Activated CD4-positive, alpha-beta T cell treated with anti-CD3 and anti-CD28 coated beads, Interleukin-2, Interleukin-6, amounts not matched to agents 100 ng/mL and 50 ng/mL, durations not matched to agents 16 hours and 8 hours (primary cell): ENCODE measurements at places on chromosomes 5 and 9.

DNA sequence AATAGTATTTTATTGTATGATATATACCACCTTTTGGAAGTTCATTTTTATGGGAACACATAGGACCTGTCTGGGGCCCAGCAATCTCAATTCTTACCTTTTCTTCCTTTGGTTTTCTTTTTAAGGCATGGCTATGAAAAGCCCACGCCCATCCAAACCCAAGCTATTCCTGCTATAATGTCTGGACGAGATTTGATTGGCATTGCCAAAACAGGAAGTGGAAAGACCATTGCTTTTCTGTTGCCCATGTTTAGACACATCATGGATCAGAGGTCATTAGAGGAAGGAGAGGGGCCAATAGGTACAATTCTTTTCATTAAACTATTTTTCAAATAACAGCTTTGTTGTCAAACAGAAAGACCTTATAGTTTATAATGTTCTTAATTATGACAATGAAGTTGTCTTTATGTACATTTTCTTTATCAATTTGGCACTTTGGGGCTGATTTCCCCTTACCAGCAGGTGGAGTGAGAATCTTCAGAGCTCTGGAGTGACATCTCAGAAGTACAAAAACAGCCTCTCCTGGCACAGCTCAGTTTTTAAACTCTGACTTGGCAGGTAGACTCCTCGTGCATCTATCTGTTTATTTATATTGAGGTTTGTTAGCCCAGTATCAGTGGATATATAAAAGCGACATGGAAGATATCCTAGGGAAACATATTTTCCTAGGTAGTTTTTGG is 25.8 kb downstream of the DDX46 start:
- DNase-seq, result no peak

DNA sequence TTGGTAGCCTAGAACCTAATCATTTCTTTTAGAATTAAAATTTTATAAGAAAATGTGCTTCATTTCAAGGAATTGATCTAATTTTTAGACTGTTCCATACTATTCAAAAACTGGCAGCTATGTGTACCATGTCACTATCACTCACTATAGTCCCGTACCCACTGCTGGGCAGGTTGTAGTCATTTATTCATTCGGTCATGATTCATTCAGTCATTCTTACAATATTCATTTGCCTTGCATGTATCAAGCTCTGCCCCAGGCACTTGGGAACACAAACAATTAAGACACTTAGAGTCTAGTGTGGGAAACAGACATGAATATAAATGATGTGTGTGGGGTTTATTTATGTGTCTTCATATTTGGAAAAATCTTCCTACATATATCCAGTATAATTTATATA is 26.4 kb downstream of the TDRD7 start:
- DNase-seq, result no peak

DNA sequence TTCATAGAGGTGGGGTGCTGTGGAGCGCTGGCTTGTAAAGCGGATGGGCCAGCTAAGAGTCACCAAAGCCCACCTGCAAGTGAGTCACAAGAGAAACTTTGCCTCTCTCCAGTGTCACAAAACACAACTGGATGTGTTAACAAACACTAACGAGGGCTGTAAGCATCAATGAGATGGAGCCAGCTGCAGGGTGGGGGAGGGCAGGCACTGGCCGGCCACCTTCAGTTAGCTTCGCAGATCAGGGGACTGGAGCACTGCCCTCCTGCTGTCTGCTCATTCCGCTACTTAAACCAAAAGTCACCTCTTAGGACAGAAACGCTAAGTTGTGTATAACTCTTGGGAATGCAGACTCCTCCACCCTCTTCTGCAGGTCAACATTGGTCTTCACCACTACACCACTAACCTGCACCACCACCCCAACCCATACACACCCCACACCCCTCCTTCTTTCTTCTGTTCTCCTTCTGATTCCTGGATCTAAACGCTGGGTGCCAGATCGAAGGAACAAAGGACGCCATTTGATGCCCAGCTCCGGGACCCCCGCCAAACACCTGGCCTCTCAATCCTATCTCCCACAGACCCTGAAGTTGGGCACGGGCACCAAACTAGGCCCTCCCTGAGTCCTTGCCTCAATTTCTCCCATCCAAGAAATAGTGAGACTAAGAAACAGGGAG is 2.1 kb downstream of the ARSI start:
- DNase-seq, result no peak

GRCh38 chr5:10333154-10334006 is 20.1 kb upstream of the MARCHF6 start:
- DNase-seq, result no peak

GRCh38 chr9:128182893-128183588 is 8.3 kb downstream of the CIZ1 start:
- no peak for DNase-seq

DNA sequence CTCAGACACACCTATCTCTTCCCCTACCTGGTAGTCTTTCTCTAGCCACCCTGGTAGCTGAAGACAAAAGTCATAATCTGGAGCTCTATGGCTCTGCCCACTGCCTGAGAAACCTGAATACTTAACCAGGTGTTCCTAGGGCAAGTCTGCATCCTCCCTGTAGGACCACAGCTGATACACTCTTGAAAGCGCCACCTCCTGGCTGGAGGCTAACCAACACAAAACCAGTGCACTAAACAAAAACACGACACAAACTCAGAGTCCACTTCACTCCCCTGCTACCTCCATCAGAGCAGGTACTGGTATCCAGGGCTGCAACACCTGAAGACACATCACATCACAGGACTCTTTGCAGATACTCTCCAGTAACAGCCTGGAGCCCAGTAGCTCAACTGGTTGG is 84.6 kb upstream of the ANXA1 start:
- no peak for DNase-seq

GRCh38 chr5:171493646-171494393 is 74.4 kb downstream of the FGF18 start:
- no peak for DNase-seq

DNA sequence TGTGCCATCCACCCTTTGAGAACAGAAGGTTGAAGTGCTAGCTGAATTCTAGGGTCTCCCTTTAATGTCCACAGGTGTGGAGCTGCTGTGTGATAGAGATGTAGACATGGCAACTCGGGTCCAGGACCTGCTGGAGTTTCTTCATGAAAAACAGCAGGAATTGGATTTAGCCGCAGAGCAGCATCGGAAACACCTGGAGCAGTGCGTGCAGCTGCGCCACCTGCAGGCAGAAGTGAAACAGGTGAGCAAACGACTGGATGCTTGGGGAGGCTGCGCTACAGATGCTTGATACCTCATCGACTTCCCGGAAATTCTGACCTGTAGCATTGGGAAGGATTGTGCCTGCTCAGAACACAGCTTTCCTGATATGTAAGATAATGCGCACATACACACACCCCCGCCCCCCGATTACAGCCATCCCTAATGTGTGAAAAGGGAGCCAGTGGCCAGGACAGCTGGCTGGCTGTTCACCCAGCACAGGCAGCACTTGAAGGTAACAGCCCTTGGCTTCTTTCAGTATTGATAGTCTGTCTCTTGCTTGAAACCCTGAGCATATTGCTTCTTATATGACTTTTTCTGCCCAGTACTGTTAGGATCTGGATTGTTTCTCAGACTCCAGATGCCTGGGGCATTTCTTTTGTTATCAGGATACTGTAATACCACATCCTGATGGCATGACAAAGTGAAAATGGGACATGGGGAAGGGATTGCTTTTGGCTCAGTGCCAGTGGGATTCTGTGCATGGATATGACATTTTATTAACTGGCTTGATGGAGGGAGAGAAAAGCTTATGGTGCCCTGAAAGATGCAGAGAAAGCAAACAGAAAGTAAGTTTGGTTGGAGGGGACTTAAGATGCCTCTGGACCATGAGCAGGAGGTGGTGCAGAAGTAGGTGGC is 216.8 kb upstream of the OTULINL start:
- peak; percentile 13 for DNase-seq

DNA sequence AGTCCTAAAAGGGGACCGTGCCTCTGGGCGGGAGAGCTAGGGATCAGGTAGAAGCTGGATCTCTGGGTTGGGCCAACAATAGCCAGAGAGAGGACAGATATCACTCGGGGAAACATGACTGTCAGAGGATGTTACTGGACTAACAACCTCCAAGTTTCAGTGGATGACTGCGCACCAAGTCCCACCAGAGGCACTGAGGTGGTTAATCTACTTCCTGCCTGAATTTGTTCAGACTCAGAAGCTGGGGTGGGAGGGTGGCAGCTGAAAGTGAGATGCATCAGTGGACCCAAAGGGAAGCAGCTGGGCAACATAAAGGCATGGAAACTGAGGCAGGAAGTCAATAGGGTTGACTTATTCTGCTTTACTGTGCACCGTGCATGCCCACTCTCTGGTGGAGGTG is 130.1 kb upstream of the SLC44A1 start:
- peak; percentile 7 for DNase-seq

DNA sequence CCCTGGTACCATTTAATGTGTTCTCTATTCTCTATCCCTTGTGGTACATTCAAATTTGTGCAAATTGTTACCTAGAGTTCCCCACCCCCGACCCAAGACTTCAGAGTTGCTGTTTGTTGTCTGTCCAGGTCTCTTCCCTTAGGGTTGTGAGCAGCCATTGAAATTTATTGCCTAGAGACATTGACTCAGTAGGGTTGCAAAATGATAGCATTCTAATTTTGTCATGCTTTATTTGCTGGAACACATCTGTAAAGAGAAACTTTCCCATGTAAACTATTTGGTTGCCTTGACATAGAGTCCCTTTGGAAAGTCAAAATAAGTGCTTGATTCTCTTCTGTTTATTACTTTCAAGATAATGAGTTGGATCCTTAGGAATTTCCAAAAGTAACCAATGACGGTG is 91.7 kb upstream of the KLF9 start:
- DNase-seq, result no peak

DNA sequence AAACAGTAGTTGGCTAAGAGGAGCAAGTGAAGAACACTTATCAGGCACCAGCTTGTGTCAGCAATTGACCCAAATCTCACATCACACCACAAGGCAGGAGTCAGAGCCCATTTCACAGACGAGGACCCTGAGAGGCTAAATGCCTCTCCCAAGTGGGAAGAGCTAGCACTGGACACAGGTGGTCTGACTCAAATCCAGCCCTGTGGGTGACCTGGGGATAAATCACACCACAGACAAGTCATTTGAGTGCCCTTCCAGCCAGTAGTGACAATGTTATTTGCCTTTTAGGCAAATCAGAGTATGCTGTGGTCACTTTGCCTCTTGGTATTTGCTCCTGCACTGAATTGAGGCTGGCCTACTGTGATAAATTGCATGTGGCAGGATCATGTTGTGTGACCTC is 138.7 kb downstream of the SYK start:
- no peak for DNase-seq

DNA sequence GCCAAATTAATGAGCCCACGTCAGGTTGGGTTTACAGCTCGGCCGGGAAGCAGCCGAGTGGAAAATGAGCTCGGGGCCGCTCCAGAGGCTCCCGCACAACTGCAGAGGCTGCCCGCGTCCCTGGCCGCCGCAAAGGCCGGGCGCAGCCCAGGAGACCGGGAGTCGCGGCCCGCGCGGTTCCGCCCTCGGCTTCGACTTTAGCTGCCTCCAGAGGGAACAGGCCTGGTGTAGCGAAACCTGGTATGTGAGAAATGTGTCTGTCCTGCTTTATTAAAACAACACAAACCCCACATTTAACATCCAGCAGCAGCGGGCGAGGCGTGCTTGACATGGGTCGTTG is 66.2 kb downstream of the FOXD1 start:
- DNase-seq, result no peak

GRCh38 chr5:80092486-80093107 is 57.4 kb downstream of the THBS4 start:
- no peak for DNase-seq

DNA sequence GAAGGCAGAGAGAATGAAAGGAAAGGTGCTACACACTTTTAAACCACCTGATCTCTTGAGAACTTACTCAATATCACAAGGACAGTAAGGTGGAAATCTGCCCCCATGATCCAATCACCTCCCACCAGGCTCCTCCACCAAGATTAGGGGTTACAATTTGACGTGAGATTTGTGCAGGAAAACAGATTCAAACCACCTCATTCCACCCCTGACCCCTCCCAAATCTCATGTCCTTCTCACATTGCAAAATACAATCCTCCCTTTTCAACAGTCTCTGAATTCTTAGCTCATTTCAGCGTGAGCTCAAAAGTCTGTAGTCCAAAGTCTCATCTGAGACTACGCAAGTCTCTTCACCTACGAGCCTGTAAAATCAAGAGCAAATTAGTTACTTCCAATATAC is 768.3 kb upstream of the COX7C start:
- DNase-seq, result no peak

DNA sequence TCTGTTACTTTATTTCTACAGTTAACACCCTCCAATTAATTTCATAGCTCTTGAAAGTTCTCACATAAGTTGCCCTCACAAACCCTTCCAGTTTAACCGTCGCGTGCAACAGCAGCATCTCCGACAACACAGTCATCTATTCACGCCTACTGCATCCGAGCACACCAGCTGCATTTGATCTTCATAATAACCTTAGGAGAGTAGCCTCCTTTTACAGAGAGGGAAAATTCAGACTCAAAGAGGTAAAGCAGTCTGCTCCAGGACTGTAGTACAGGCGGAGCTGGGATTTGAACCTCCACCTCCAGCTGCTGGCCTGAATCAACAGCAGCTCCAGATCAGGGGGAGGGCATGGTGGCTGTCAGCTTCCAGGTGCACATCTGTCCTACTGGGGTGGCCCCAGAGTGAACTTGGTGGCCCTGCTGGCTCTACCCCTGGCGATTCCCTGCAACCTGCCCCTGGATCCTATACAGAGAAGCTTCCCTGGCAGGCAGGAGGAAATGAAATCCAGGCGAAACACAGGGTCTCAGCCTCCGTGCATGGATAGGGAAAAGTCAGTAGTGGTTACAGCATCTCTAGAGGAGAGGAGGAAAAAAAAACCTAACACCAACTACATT is 71.6 kb upstream of the UNC5A start:
- no peak for DNase-seq

DNA sequence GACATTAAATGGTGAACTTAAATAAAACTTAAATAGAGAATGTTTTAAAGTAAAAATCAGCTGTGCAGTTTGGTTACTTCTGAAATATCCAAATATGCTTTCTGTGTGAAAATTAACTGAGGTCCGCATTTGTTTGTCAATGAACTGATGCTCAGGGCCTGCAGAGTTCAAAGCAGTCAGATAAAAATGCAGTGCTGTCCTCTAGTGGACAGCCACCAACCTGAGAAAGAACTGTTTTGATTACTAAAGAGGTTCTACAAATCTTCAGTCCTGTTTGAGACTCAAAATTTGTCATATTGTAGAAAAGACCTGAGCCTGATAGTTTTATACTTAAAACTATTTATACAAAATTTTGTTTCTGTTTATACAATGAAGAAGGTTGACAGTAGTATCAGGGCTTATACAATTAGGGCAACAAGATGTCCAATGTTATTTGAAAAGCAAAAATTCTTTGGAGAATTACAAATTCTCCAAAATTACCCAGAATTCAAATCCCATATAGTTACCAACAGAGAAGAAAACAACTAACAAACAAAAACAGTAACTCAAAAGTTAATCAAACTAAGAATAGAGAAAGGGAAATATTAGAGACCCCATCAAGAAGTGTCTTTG is 232.3 kb upstream of the TBCA start:
- DNase-seq, result peak; percentile 4

GRCh38 chr9:2697492-2697891 is 19.8 kb upstream of the KCNV2 start:
- no peak for DNase-seq
